ENCODE measurements at places on chromosomes 6 and 20.

DNA sequence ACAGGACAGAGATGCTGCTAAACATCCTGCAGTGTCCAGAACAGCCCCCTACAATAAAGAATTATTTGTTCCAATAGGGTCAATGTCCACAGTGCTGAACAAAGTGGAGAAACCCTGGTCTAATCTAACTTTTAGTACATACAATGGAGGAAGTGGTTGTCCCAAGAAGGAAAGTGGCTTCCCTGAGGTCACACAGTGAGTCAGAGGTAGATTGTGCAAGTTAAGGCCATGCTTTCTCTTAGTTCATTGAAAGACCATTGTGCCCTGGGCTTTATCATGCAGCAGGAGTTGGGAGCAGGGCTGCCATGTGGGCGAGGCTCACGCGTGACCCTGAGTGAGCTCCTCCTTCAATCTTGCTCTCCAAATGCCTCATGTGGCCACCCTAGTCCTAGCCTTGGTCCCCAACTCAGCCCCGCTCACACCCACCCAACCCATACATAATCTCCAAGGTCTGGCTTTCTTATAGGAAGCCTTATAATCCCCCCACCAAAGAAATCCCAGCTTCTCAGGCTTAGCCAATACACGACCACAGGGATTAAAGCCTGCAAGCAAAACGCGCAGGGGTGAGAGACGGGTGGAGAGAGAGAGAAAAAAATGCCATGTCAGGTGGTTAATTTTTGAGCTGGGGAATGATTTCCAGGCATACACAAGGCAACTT lies 19.9 kb downstream of the SLC13A3 start:
- DNase-seq: no peak

GRCh38 chr6:164379795-164380194 lies 929.6 kb downstream of the C6orf118 start:
- DNase-seq: no peak

DNA sequence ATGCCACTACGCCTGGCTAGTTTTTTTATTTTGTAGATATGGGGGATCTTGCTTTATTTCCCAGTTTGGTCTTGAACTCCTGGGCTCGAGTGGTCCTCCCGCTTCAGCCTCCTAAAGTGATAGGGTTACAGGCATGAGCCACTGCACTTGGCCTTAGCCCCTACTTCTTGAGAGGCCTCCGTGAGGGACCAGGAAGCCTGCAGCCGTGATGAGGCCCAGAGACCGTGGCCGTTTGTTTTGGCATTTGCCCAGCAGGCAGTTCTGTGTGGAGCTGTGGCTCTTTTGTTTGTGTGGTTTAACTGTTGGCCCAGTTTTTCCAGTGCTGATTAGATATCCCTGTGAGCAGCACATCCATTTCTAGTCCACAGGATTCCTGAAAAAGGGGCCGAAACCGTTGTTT lies 39.8 kb downstream of the SRSF3 start:
- no peak for DNase-seq

GRCh38 chr6:2209226-2209809 lies 36.1 kb downstream of the GMDS start:
- DNase-seq: peak; percentile 82

DNA sequence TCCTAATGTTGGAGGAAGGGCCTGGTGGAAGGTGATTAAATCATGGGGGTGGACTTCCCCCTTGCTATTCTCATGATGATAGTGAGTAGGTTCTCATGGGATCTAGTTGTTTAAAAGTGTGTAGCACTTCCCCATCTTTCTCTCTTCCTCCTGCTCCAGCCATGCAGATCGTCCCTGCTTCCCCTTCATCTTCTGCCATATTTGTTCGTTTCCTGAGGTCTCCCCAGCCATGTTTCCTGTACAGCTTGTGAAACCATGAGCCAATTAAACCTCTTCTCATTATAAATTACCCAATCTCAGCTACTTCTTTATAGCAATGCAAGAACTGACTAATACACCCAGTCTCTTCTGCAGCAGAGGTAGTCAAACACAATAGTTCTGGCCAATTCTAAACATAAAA lies 5.4 kb downstream of the EPM2A start:
- no peak for DNase-seq

- no peak for DNase-seq
Measured at GRCh38 chr20:63956664-63957003, 418 bp upstream of the UCKL1 start.

GRCh38 chr20:9660236-9660868 lies 146.0 kb downstream of the LAMP5 start:
- peak; percentile 56 for DNase-seq

GRCh38 chr6:44090465-44090864 lies 36.8 kb downstream of the MRPL14 start:
- DNase-seq: no peak

- no peak for DNase-seq
Measured at GRCh38 chr20:43695571-43695970, 28.7 kb downstream of the MYBL2 start.

GRCh38 chr6:130494729-130495128 lies 128.9 kb downstream of the TMEM200A start:
- no peak for DNase-seq

GRCh38 chr20:43985121-43985520 lies 70.5 kb downstream of the TOX2 start:
- DNase-seq: no peak

- DNase-seq: no peak
Measured at GRCh38 chr6:154942770-154943169, 52.3 kb upstream of the TIAM2 start.

GRCh38 chr6:36109092-36109491 lies 21.2 kb upstream of the MAPK13 start:
- no peak for DNase-seq

- no peak for DNase-seq
Measured at GRCh38 chr20:46571418-46571817, 21.0 kb upstream of the OCSTAMP start.

DNA sequence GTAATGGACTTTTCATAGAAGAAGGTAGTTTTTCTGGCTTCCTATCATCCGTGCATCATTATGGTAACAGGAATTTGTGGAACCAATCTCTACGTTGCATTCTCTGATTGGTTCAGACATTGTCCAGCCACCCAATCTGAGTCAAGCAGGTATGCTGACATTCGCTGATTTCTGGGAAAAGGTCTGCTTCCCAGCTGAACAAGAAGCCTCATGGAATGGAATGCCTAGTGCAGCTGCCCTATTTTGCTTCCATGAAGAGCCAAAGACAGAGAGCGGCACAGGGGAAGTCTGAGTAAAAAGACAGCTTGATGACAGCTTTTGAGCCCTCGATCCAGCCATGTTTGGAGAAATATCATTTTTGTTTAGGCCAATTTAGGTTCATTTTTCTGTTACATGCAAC lies 38.5 kb upstream of the TXLNB start:
- no peak for DNase-seq

DNA sequence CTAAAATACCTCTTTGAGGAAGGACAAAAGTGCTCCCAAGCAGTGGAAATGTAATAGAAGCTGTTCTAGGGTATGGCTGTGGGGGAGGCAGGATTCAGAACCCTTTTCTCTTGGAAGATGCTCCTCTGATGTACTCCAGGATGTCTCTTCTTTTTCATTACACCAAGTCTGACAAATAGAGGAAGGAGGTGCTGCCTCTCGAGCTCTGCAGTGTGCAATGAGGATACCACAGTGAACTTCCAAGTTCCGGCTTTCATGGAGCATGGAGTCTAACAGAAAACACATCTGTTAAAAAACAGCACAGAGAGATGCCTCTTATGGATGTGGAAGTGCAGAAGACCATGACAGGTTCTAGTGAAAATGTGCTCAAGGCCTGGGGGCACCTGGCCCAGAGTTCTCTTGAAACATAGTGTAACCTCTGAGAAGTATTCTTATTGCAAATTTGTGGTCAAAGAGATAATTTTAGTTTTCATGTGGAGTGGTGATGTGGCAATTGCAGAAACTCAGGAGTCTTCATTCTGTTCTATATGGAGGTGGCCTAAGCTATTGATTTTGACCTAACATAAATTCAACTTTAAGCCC lies 362.0 kb upstream of the CITED2 start:
- no peak for DNase-seq

GRCh38 chr20:9705722-9706476 lies 133.0 kb downstream of the PAK5 start:
- no peak for DNase-seq

- no peak for DNase-seq
Measured at GRCh38 chr20:60250251-60250650, 292.0 kb downstream of the CDH26 start.

DNA sequence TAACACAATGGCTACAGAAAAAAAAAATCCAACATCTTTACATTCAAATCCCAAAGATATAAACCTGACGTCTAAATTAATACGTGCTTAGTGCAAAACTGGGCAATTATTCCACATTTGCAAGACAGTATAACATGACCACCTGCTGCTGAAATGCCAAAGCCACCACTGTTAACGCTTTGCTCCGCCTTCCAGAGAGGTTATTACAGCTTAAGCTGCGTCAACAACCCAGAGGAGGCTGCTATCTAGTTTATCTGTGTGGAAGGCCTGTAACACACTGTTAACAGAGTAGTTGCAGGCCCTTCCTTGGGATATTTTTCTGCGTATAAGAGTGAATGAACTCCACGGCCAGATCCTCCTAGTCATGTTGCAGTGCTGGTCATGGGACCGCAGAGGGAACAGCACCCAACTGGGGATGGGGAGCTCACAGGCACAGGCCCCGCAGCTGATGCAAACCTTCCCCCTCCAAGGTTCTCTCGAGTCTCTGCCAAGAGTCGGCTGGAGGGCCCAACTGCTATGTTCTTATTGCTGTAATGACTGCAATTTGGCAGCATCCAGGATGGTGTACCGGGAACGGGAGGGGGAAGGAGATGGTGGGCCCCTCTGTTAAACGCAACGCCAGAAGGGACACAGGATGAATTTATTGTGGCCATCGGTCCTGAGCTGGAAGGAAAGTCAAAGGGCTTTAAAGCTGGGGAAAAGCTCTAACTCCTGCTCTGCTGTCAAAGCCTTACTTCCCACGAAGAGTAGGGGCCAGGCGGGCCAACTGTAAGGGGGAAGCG lies 993 bp upstream of the NCOA7 start:
- peak; percentile 80 for DNase-seq

DNA sequence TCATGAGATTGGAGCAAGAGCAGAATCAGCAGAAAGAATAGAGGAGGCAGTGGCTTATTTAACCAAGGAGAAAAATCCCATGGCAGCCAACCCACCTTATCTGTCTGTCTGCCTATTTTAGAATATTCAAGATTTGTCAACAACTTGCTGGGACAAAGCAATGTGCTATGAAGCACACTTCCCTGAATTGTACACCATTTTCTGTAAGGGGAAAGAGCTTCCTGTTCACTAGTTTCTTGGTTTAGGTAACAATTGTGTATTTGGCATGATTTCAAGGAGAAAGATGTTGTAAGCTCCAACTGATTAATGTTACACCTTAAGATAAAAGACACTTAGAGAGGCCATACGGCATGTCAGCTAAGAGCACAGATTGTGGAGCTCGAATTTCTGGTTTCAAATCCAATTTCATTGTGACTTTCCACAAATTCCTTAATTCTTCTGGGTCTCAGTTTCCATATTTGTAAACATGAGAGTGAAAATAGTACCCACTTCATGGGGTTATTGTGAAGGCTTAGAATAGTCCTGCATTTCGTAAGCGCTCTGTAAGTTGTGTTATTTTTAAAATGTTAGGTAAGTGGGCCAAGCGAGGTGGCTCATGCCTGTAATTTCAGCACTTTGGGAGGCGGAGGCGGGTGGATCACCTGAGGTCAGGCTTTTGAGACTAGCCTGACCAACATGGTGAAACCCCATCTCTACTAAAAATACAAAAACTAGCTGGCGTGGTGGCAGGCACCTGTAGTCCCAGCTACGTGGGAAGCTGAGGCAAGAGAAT lies 4.8 kb upstream of the MUC22 start:
- DNase-seq: no peak

- no peak for DNase-seq
Measured at GRCh38 chr6:170107606-170108222, 183.2 kb downstream of the DLL1 start.

GRCh38 chr6:10414756-10415616 lies at the start of gene TFAP2A:
TSS of gene TFAP2A (minus strand) at chr6:10415074. CDS start at chr6:10414991, 83 bp downstream.
- DNase-seq: no peak

- no peak for DNase-seq
Measured at GRCh38 chr20:2858591-2858990, 14.7 kb upstream of the PTPRA start.

DNA sequence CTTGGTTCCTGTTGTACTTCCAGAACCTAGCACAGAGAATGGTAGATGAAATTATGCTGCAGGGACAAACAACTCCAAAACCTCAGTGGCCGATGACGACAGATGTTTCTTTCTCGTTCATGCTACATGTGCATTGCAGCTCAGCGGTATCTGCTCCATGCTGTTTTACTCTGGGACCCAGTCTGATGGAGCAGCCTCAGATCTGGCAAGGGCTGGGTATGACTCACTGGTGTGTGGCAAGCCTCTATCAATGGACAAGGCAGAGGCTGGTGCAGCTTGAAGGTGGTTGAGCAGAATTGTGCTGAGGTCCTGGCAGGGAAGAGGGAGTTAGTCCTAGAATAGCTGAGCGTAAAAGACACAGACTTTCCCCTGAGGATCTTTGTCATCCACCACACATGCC lies 10.3 kb upstream of the BLCAP start:
- DNase-seq: no peak

GRCh38 chr6:166402582-166403277 lies 20.0 kb upstream of the MPC1 start:
- no peak for DNase-seq

DNA sequence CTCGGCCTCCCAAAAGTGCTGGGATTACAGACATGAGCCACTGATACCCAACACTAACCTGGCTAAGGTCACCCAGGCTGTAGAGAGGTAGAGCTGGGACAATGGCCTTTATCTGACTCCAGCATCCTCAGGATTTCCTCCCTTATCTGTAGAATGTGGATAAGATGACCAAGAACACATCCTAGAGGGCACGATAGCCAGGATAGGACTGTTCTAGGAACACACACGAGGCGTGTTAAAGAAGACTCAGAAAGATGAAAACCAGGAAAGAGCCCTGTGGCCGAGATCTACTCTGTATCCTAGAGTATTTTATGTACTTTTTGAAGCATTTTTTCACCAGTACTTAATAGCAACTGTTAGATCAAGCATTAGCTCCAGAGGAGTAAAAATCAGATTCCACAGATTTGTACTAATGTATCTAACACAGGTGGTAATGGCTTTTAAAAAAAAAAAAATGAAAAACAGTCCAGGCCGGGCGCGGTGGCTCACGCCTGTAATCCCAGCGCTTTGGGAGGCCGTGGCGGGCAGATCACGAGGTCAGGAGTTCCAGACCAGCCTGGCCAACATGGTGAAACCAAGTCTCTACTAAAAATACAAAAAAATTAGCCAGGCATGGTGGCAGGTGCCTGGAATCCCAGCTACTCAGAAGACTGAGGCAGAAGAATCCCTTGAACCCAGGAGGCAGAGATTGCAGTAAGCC lies 17.3 kb downstream of the PPP1R10 start:
- no peak for DNase-seq

DNA sequence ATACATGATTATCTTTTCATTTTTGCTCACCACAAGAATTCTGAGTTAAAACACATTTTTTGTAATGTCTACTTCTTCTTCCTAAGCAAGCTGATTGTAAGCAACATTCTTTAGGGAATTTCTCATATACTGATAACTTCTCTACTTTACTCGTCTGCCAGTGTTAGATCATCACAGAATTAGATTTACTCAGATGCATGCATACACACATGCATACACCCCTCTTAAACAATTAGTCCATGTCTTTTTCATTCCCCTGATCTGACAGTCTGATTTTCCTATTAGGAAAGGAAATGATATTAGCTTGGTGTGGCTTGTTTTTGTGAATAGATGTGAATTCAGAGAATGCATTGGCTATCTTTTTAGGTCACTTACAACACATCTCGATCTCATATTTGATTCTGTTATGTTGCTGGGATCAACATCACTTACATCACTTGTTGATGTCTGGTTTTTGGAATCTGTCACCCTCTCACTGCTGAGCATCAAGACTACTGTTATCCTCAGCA lies 91.4 kb downstream of the FIG4 start:
- DNase-seq: peak; percentile 31

GRCh38 chr20:33784225-33784624 lies 26.9 kb upstream of the CHMP4B start:
- no peak for DNase-seq
